ENCODE measurements at places on chromosomes 7 and 10. TPM values are rescaled to one million over a fixed set of nuclear protein-coding genes. Genes with fewer than 3 reads are reported as not detected.

Gene RADIL
- total RNA-seq: 8.6 TPM

GRCh38 chr10:103890194-103890658 is 27.8 kb downstream of the STN1 start:
- H3K36me3 ChIP-seq: peaks cover 3% of the 10 kb centered on the region
- no peaks in the 10 kb centered on the region for H3K4me1 ChIP-seq
- no peak overlapping the region for H3K27ac ChIP-seq
- no peak for DNase-seq
- no peaks in the 10 kb centered on the region for H3K27me3 ChIP-seq

Gene SLC39A12
- not detected for total RNA-seq

Gene DYNC1I1
- total RNA-seq: 0.54 TPM

DNA sequence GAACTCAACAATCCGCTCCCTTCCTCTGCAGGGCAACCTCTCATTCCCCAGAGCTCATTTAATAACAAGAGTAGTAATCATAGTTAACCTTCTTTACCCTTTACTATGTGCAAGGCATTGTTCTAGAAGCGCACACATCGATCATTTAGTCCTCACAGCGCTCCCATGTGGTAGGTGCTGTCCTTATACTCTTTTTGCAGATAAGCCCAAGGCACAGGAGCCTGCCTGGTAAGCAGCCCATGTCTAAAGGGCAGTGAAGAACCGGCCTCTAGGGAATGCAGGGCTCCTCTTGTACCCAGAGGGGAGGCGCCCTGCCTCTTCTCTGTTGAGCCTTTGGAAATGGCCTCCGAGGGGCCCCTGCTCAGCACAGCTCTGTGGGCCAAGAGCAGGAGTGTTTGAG is 14.3 kb downstream of the CHST3 start:
- peak; percentile 51 for DNase-seq
- H3K36me3 ChIP-seq: no peaks in the 10 kb centered on the region
- H3K27ac ChIP-seq: no peak overlapping the region
- H3K27me3 ChIP-seq: peaks cover 47% of the 10 kb centered on the region
- no peak overlapping the region for H3K4me3 ChIP-seq

Gene EGR2
- total RNA-seq: 0.83 TPM

DNA sequence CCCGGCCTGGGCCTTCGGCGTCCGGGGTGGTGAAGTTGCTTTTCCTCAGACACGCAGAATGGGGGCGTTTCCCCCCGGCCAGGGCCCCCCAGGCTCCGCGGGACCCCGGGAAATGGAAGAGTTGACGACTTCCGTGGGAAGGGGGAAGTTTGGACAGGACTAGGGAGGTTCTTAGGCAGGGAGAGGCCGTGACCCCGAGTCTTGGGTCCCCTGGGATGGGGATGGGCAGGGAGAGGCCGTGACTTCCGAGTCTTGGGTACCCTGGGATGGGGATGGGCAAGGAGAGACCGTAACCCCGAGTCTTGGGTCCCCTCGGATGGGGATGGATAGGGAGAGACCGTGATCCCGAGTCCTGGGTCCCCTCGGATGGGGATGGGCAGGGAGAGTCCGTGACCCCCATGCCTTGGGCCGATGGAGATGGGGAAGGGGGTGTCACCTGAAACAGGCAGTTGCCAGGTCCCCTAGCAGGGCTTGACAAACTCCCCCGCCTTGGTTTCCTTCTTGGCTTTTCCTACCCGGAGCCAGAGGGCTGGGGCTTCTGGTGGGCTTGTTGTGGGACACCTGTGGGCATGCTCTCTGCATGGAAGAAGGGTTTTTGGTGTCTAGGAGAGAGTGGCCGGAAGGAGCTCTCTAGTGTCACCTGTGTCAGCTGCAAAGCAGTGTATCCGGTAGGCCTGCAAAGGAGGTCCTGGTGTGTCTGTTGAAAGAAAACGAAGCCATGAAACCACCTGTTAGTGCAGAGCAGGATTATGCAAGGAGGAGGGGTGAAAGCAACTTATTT is 1.1 kb downstream of the TRRAP start:
- peak overlapping the region; percentile 85 for H3K4me3 ChIP-seq
- peaks cover 43% of the 10 kb centered on the region for H3K36me3 ChIP-seq
- H3K4me1 ChIP-seq: peaks cover 3% of the 10 kb centered on the region
- H3K27me3 ChIP-seq: no peaks in the 10 kb centered on the region

DNA sequence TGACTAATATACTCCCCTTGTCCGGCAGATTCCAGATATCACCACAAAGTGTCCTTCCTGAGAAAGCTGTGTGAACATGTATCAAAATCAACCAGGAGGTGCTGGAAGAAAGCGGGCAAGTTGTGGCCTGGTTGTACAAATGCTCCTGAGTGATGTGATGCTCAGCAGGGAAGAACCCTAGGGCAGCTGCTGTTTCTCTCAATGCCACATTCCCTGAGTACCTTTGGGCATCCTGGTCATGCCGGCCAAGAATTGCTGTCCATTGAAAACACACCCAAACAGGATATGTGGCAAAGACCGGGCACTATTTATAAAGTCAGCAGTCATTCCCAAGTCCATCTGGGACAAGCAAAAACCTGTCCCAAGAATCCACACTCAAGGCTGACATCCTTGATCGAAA is 7.8 kb upstream of the ADCY1 start:
- no peak for DNase-seq
- H3K27ac ChIP-seq: no peak overlapping the region
- H3K4me3 ChIP-seq: no peak overlapping the region

- H3K27me3 ChIP-seq: no peaks in the 10 kb centered on the region
- H3K4me1 ChIP-seq: no peaks in the 10 kb centered on the region
- no peak overlapping the region for H3K27ac ChIP-seq
- H3K36me3 ChIP-seq: no peaks in the 10 kb centered on the region
These were observed 35.2 kb upstream of the MBL2 start for GRCh38 chr10:52807803-52808202.

GRCh38 chr7:141281311-141281710 is 207.4 kb downstream of the TMEM178B start:
- H3K36me3 ChIP-seq: no peaks in the 10 kb centered on the region
- peaks cover 13% of the 10 kb centered on the region for H3K27me3 ChIP-seq
- no peak overlapping the region for H3K4me3 ChIP-seq
- H3K4me1 ChIP-seq: no peaks in the 10 kb centered on the region
- H3K27ac ChIP-seq: no peak overlapping the region

DNA sequence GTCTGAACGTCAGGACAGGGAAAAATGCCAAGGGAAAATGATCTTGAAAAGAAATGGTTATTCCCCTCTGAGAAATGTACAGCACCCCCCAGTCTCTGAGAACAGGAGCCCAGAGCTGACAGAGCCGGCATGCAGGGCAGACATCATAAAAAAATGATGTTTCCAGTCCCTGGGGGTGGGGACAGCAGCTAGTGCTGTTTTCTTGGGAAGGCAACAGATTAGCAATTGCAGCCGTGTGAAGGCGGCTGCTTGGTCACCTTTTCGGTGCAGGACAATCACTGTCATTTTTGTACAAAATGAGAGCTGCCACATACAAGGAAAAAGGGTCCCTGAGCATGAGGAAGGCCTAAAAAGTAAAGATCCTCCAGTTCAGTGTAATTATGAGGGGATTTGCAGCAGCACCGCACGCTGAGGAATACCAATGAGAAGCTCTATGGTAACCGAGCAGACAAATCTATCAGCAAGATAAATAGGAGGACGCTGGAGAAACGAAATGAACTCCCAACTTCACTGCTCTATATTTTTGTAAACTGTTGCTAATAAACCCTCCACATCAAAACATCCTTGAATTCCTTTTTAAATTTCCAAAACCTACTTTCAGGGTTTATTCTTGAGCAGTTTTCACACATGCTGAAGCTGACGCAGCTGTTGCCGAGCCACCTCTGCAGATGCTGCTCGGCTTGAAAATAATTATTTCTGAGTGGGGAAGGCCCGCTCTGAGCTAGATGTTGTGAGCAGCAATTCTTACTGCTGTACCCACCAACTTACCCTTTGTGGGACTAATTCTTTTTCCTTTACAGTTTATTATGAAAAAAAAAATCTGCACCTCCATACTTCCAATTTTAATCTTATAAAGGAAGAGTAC is 98.2 kb upstream of the NEBL start:
- no peaks in the 10 kb centered on the region for H3K36me3 ChIP-seq
- 0 out of 3 replicates have a peak, but pooled peaks cover 5% of the 10 kb centered on the region for H3K4me1 ChIP-seq
- no peak for DNase-seq
- H3K27me3 ChIP-seq: no peaks in the 10 kb centered on the region

DNA sequence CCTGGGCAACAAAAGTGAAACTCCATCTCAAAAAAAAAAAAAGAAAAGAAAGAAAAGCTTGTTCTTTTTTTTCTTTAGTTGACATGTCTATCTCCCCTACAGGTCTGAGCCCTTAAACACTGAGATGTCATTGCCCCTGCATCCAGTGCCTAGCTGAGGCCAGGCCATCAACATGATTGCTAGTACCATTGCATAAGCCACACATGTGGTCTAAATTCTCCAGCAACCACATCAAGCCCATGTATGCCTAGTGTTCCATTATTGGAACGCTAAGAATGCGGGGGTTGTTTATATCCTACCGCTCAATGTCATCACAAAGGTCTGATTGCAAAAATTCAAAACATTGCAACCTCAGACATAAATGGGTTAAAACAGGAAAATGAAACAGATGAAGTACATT is 62.7 kb downstream of the NPTX2 start:
- peaks cover 20% of the 10 kb centered on the region for H3K27me3 ChIP-seq
- H3K4me1 ChIP-seq: no peaks in the 10 kb centered on the region
- H3K36me3 ChIP-seq: no peaks in the 10 kb centered on the region
- H3K4me3 ChIP-seq: no peak overlapping the region
- no peak for DNase-seq

DNA sequence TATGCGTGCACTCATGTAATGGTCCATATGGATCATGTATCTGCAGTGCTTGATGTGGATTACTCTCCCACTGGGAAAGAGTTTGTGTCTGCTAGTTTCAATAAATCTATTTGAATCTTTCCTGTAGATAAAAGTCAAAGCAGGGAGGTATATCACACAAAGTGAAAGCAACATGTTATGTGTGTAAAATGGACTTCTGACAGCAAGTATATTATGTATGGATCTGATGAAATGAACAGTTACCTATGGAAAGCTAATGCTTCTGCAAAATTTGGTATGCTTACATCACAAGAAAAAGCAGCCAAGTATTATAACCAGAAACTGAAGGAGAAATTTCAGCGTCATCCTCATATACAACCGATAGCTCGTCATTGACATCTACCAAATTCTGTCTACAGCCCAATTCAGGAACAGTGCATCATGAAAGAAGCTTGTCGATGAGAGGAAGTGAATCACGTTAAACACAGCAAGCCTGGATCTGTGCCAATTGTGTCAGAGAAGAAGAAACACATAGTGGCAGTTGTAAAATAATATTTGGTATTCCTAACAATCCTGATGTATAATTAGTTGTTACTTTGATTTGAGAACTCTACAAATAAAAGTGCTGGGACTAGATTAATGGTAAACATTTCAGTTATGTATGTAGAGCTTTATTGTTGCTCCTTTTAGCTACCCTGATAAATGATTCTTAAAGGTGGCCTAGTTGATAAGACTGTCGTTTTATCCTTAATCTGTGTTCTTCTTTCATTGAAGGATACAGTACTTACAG is 14.2 kb upstream of the SYPL1 start:
- peaks cover 15% of the 10 kb centered on the region for H3K27me3 ChIP-seq
- no peak overlapping the region for H3K4me3 ChIP-seq
- no peak overlapping the region for H3K27ac ChIP-seq
- peaks cover 4% of the 10 kb centered on the region for H3K4me1 ChIP-seq

Gene HKDC1
- total RNA-seq: 0.04 TPM

- no peak overlapping the region for H3K4me3 ChIP-seq
- H3K27me3 ChIP-seq: no peaks in the 10 kb centered on the region
- no peak for DNase-seq
- no peaks in the 10 kb centered on the region for H3K4me1 ChIP-seq
These were observed 58.7 kb upstream of the VSTM2A start for GRCh38 chr7:54483523-54483922.

GRCh38 chr7:43625453-43625852 is 42.5 kb downstream of the STK17A start:
- no peak for DNase-seq
- peaks cover 65% of the 10 kb centered on the region for H3K36me3 ChIP-seq
- H3K4me3 ChIP-seq: no peak overlapping the region
- no peaks in the 10 kb centered on the region for H3K27me3 ChIP-seq

- no peak overlapping the region for H3K4me3 ChIP-seq
- H3K27me3 ChIP-seq: peaks cover 7% of the 10 kb centered on the region
- no peaks in the 10 kb centered on the region for H3K4me1 ChIP-seq
- no peaks in the 10 kb centered on the region for H3K36me3 ChIP-seq
- DNase-seq: peak; percentile 21
These were observed 34.3 kb downstream of the NPY start for GRCh38 chr7:24318326-24318725.

DNA sequence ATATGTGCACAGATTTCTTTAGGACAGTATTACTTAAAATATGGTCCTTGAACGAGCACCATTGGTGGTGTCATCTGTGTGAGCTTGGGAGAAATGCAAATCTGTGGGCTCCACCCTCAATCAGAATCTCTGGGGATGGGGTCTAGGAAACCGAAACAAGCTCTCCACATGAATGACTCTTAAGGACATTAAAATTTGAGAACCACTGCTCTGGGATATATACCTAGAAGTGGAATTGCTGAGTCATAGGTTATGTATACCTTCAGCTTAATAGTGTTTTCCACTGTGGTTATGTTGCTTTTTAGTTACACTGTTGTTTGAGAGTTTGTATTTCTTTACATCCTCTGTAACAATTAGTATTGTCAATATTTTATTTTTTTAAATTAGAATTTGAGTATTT is 24.0 kb downstream of the ZNRF2 start:
- DNase-seq: no peak
- no peaks in the 10 kb centered on the region for H3K27me3 ChIP-seq
- no peaks in the 10 kb centered on the region for H3K4me1 ChIP-seq
- no peak overlapping the region for H3K4me3 ChIP-seq
- no peak overlapping the region for H3K27ac ChIP-seq
- H3K36me3 ChIP-seq: no peaks in the 10 kb centered on the region

Gene NPFFR1
- not detected for total RNA-seq

Gene PHYH
- total RNA-seq: 4.9 TPM

DNA sequence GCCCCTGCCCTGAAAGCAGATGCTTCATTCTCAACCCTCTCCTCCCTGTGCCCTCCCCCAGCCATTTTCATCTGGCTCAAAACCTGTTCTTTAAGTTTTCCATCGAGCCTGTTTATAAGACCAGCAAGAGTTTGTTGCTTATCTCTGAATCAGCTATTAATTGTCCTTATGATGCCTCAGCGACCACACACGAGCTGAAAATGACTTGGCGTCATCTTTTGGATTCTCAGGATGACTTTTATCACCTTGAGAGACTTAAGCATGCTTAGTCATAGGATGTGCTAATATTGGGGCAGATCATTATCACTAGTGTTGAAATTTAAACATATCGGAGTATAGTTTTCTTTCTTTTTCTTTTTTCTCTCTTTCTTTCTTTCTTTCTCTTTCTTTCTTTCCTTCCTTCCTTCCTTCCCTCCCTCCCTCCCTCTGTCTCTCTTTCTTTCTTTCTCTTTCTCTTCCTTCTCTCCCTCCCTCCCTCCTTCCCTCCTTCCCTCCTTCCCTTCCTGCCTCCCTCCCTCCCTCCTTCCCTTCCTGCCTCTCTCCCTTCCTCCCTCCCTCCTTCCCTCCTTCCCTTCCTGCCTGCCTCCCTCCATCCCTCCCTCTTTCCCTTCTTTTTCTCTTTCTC is 184.5 kb downstream of the PHTF2 start:
- H3K4me1 ChIP-seq: peaks cover 14% of the 10 kb centered on the region
- no peak overlapping the region for H3K27ac ChIP-seq
- no peak overlapping the region for H3K4me3 ChIP-seq
- no peak for DNase-seq
- H3K36me3 ChIP-seq: no peaks in the 10 kb centered on the region
- no peaks in the 10 kb centered on the region for H3K27me3 ChIP-seq

Gene CALY
- not detected for total RNA-seq
